NB4 (cell line): ENCODE measurements at places on chromosomes 5 and 9.

- no peak for DNase-seq
Observed at GRCh38 chr9:125295657-125296056, 34.0 kb downstream of the GAPVD1 start.

DNA sequence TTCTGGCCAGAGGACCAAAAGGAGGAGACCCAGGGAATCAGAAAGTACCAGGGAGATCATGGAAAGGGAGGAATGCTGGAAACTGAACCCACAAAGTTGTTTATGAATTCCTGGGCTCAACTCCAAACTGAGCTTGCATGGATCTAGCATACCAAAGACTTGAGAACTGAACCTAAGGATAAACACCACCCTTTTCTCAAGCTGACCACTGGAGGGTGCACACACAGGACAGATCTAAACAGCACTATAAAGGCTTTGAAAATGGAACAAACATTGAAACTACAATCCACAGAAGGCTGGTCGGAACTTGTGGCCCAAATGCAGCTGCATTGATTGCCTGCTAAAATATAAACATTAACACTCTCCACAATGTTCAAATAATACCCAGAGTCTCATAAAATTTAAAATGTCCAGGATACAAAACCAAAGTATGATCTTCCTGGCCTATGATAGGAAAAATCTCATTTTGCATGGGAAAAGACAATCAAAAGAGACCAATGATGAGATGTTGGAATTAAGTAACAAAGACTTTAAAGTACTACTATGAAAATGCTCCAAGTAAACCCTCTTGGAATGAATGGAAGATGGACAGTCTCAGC, 15.6 kb upstream of the IRF1 start:
- peak; percentile 64 for DNase-seq

DNA sequence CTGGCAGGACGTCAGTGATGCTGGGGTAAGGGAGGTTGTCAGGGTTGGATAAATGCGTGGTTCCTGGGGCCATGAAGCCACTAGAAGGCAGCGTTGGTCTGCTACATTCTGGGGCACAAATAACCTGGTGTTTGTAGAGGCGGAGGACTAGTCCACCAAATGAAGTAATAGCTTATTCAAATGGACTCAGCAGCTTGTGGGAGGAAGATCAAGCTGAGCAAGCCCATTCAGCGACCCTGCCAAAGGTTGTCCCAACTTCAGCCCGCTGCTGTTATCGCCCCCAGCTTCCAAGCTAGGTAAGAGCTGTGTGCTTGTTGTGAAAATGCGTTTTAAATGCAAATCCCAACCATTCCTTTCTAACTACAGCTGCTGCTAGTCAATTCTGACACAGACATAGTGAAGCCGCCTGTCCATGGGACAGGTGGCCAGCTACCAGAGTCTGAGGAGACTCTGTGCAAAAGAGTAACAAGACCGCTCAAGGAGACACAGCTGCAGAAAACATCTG, 7.6 kb upstream of the FAM240B start:
- peak; percentile 22 for DNase-seq

DNA sequence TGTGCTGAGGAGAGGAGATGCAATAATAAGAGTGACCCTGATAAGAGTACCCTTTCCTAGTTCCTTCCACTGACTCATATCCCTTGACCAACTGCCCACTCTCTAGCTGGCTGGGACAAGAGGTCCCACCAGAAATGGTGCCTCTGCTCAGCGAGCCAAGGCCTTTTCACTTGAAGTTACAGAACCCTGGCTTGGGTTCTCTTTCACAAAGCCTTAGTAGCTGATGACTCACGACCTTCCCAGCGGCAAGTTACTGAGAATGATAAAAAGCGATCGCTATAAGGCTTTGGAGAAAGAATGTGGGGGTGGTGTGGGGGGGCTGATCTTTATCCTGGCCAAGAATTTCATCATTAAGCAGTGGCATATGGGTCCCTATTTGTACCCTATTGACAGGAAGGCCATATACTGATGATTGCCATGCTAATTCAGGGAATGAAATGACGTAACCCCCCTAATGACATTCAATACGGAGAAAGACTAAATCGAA, 90.3 kb downstream of the FBXO38 start:
- no peak for DNase-seq

- peak; percentile 60 for DNase-seq
Observed at GRCh38 chr9:91151718-91152095, 210.0 kb downstream of the AUH start.

GRCh38 chr9:137000177-137000930, 4.0 kb upstream of the CLIC3 start:
- peak; percentile 87 for DNase-seq

- DNase-seq, result no peak
Observed at GRCh38 chr9:112853882-112854585, 36.6 kb downstream of the SLC46A2 start.

GRCh38 chr9:115551396-115551795, 433.4 kb upstream of the TNC start:
- no peak for DNase-seq

DNA sequence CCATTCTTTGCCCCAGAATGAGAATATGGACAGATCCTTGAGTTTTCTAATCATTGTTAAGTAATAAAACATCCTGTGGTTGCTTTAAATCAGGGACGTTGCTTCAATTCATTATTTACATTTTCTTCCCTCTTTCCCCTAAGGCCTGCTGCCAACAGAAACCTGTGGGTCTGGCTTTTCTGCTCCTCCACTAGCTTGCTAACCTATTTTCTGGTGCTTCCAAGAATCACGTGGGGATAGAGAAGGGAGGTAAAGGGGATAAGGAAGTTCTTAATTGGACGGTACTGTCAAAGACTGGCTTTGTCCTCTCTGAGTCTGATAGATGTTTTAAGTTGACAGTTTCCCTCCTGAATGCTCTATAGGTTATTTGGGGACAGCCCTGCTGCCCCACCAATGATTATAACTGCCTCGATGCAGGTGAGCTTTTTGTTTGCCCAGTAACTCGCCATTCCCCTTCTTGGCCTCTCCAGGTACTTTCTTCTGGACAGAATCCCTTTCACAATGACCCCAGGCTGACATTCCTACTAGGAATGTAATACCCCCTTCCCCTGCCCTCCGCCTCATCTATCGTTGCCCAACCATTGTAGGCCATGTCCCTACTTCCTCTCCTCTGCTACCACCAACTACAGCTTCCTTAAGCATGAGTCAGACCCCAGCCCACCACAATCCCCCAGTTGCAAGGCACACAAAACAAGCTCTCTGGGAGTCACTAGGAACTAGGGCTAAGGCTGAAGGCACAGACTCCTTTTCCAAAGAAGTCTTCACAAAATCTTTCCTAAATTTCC, 19.9 kb upstream of the CPEB4 start:
- peak; percentile 92 for DNase-seq

DNA sequence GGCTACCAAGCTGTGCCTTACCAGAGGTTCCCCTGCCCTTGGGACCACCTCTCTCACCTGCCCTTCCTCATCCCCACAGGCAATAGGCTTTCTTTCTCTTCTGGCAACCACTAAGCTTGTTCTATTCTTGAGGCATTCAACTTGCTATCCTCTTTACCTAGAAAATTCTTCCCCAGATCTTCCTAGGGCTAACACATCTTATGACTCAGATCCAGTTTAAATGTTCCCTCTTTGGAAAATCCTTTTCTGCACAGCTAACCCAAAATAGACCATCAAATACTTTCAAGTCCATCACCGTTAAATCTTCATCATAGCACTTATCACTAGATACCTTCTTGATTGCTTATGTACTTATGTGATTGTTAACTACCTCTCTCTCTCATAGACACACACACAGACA, 93.7 kb downstream of the ENC1 start:
- DNase-seq, result no peak

- no peak for DNase-seq
Observed at GRCh38 chr5:78537411-78537810, 111.2 kb downstream of the LHFPL2 start.

DNA sequence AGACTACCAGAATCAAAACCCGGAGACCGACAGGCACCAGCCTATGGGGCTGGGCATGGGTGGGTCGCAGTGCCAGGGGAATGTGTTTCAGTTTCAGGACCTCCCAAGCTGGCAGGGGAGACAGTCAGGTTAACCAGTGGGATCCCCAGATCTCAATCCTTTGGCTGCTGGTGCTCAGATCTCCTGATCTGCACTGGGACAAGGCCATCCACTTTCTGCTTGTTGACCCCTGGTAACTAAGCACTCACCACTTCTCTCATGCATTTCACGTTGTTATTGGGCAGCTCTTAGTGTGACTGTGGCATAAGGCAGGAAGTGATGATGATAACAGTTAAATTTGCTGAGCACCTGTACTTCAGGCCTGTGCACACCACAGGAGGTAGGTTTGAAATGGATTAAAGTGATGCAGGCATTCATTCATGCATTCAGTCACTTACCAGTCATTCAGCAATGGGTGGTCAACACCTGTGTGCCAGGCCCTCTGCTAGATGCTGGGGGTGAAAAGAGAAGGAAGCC, 42.1 kb upstream of the STXBP1 start:
- DNase-seq, result peak; percentile 31

DNA sequence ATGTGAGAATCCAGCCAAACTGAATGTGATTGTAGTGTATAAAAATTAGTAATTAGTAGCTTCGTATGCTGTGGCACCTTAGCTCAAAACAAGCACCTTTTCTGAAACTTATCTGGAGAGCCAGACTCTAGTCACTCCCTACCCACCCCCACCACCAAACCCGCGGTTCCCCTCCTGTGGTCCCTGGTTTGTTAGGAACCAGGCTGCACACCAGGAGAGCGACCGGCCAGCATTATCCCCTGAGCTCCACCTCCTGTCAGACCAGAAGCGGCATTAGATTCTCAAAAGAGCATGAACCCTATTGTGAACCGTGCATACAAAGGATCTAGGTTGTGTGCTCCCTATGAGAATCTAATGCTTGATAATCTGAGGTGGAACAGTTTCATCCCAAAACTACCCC, 498.6 kb downstream of the CHSY3 start:
- no peak for DNase-seq

DNA sequence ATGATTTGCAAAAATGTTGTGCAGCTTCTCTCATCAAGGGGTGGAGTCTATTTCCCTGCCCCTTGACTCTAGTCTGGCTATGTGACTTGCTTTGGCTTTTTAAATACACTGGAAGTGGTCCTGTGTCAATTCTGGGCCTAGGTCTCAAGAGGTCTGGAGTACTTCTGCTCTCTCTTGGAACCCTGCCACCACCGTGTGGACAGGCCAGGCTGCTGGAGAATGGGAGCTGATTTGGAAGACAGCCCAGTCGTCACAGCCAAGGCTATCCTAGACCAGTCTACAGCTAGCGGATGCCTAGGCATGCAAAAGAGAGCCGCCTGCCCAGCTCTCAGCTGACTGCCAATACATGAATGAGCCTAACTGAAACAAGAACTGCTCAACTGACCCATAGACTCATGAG, 56.7 kb upstream of the CLINT1 start:
- DNase-seq, result no peak

DNA sequence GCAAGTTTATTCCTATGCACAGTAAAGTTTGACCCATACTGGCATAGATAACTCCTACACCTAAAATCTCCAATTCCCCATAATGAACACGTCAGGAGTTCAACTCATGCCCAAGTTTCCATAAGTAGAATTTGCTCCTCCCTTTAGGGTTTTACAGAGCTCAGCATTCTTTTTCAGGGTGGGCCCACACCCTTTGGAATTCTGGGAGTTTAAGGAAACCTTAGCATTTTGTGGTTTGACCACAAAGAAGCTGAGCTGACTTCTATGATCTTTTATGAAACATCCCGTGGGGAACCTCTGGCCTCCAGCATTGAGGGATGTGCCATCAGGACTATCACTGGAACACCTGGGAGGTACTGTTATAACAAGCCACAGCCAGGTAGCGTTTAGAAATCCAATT, 220.6 kb upstream of the MAP3K1 start:
- DNase-seq, result no peak

- peak; percentile 58 for DNase-seq
Observed at GRCh38 chr9:1994180-1994579, 21.0 kb upstream of the SMARCA2 start.

GRCh38 chr9:95055334-95055850, 262.1 kb downstream of the FANCC start:
- no peak for DNase-seq

- no peak for DNase-seq
Observed at GRCh38 chr5:157947156-157947555, 88.2 kb upstream of the CLINT1 start.

DNA sequence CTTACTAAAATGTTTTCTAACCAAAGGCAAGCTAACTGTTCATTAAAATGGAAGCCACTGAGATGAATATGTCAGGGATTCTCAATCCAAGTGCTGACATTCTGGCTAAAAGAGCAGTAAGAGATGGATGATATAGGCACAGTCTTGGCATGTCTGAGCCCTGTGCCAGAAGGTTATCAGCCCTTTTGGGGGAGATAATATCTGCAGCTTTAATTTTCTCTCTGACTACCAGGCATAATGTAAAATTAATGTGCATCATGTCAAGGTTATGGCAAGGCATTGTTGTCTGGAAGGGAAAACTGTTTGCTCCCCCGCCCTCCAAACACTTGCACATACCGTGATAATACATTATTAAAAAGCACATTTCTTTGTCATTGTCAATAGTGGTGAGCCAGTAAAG, 609.8 kb downstream of the ZNF608 start:
- no peak for DNase-seq

DNA sequence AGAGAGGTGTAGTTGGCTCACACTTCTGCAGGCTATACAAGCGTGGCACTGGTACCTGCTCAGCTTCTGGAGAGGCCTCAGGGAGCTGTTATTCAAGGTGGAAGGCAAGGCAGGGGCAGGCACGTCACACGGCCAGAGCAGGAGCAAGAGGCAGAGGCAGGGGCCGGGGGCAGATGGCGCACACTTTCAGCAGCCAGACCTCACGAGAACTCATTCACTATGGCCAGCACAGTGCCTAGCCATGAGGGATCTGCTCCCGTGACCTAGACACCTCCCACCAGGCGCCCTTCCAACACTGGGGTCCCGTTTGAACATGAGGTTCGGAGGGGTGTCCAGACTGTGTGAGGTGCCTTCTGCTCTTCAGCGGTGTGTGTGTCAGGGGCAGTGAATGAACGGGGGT, 71.0 kb upstream of the FCN1 start:
- DNase-seq, result no peak

DNA sequence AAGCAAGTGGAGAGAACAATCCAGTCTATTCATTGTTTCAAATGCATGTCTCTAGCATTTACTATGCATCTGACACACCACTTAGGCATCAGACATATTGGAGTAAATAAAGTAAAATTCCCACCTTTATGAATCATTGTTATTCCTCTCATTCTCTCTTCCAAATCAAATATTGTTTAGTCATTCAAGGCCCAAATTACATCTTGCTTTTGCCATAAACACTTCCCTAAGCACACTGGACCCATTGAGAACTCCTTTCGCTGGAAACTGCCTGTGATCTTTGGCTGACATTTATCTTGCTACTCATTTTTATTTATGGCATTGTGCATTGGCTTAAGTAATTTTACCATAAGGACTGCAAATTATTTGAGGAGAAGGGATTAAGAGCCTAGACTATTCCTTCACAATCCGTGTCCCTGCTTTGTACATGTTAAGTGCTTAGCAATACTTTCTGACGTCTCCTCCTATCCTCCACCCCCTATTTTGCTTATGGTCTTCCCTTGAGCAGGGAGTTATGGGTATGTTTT, 7.4 kb downstream of the C5orf46 start:
- no peak for DNase-seq

- no peak for DNase-seq
Observed at GRCh38 chr9:78605041-78606000, 308.4 kb downstream of the PSAT1 start.

- no peak for DNase-seq
Observed at GRCh38 chr9:7129391-7129790, 371.6 kb downstream of the KDM4C start.

GRCh38 chr5:171724468-171725204, 61.0 kb upstream of the SMIM23 start:
- no peak for DNase-seq
